ENCODE measurements at places on chromosomes 7 and 10.

- DNase-seq = no peak
Measured at GRCh38 chr10:16242859-16243613, 193.8 kb upstream of the PTER start.

- DNase-seq = no peak
Measured at GRCh38 chr10:57624066-57624465, 643.6 kb downstream of the IPMK start.

GRCh38 chr7:30879139-30880124 lies 32.2 kb upstream of the AQP1 start:
- no peak for DNase-seq

- no peak for DNase-seq
Measured at GRCh38 chr10:127802531-127803095, 65.6 kb downstream of the FOXI2 start.

- no peak for DNase-seq
Measured at GRCh38 chr7:133754708-133755107, 372.4 kb upstream of the LRGUK start.

DNA sequence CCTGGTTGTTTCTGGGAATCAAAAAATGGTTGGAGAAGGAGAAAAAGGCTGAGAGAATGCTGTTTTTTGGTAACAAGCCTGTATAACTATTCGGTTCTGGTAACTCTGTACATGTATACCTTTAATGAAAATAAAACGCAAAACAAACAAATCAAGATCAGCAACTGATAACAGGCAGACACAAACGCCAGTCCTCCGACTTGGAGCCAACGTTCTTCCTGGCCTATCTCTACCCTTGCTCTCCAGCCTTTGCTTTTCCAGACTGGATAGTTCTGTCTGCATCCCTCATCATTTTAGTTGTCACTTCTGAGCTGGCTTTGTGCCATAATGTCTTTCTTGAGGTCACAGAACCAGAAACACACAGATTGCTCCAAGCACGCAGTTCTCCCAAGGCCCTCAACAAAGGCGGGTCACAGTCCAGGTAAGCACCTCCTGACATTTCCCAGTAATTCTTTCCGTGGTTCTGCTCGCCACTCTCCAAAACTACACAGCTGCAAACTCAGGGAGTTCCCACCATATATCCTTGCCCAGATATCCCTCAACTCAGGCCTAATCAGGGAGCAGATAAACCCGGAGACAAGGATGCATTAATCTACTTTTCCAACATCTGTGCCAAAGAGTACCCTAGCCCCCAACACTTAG lies 20.2 kb downstream of the HIP1 start:
- DNase-seq = no peak

- DNase-seq = peak; percentile 70
Measured at GRCh38 chr10:132446661-132447445, 49.9 kb downstream of the PWWP2B start.

- DNase-seq = no peak
Measured at GRCh38 chr7:87188930-87189329, 30.6 kb downstream of the TMEM243 start.

- DNase-seq = no peak
Measured at GRCh38 chr7:148799893-148800555, 84.1 kb downstream of the EZH2 start.

- DNase-seq = no peak
Measured at GRCh38 chr10:102815790-102816549, 21.2 kb downstream of the CYP17A1 start.

DNA sequence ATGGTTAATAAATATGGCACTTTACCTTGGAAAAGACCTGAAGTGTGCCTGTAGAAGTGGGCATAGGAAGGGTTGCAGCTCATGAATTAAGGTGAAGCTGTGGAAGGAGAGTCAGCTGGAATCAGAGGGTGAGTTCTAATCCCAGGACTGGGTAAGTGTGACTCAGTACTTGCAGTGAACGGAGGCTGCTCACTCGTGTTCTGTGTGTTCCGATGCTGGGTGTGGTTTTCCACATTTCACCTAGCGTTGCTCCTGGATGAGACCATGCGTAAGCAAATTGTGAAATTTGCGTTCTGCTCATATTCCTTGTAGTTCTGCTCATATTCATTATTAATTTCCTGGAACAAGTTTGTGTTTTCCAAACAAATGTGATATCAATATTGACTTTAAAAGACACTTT lies 22.4 kb upstream of the TMEM236 start:
- no peak for DNase-seq

- DNase-seq = no peak
Measured at GRCh38 chr7:128037081-128037480, 5.8 kb upstream of the LRRC4 start.

- no peak for DNase-seq
Measured at GRCh38 chr10:16843252-16843870, 26.1 kb upstream of the RSU1 start.

DNA sequence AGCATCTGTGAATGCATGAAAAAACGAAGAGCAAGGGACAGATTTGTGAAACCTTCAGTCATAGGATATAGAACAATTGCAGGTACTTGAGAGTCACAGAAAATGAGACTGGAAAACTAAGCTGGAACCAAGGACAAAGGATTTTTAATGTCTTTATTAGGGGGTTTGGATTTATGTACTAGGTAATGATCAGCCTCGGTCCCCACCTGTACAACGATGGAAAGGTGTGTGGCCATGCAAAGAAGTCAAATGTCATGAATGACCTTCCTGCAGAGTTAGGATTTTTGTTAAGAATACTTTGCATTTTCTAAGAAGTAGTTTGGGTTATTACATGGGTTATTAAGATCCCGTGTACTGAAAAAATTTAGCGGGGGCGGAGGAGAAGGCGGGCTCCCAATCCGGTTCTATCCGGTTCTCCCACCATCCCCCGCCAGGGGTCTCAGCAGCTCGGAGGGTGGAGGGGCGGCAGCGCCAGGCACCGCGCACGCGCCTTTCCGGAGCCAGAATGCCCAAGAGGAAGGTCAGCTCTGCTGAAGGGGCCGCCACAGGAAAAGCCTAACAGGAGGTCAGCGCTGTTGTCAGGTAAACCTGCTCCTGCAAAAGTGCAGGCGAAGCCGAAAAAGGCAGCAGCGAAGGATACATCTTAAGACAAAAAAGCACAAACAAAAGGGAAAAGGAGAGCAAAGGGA lies 327.5 kb upstream of the PLXDC2 start:
- DNase-seq = no peak

DNA sequence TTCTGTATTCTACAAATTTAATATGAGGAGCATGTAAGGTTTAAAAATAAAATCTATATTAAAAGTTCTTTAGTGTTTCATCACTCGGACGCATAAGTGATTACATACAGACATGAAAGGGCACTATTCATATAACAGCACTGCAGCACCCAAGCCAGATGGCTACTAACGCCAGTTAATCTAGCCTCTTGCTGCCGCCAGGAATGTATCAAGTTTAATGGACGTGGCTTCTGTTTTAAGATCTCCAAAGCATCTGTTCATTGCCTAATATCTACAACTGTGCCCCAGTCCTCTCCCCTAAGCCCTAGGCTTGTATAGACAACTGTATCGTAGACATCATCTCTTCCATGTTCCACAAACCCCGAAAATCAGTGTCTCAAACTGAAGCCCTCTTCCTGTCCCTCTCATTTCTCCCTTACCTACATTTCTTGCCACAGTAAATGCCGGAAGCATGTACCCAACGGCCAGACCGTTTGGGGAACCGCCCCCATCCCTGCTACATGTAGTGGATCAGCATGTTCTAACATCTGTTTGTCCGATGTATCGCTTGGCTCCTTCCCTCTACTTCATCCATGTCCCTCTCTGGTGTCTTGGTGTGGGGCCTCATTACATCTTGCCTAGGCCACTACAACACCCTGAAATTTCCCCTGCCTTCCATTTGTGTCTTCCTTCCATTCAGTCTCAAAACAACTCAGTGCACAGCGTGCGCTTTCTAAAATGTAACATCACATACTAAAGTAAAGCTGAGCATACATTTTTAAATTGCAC lies 147.5 kb upstream of the RSU1 start:
- no peak for DNase-seq

DNA sequence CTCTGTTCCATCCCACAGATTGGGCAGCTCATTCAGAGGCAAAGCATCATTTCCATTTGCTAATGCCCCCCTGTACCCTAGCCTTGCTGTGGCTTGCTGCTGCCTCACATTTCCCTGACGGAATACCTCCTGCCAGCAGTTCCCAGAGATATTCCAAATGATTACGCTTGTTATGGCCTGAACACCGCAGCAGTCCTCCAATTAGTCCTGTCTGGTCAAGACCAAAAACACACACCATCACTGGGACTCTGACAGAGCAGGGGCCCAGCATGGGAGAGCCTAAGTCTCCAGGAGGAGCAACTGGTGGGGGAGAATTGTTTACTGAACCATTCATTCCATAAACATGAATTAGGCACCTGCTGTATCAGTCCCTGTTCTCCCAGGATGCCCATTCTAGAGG lies 6.1 kb downstream of the OGDHL start:
- DNase-seq = no peak

- DNase-seq = no peak
Measured at GRCh38 chr7:20793694-20794394, 7.2 kb upstream of the SP8 start.

- DNase-seq = no peak
Measured at GRCh38 chr10:90274721-90275468, 573.5 kb downstream of the KIF20B start.

DNA sequence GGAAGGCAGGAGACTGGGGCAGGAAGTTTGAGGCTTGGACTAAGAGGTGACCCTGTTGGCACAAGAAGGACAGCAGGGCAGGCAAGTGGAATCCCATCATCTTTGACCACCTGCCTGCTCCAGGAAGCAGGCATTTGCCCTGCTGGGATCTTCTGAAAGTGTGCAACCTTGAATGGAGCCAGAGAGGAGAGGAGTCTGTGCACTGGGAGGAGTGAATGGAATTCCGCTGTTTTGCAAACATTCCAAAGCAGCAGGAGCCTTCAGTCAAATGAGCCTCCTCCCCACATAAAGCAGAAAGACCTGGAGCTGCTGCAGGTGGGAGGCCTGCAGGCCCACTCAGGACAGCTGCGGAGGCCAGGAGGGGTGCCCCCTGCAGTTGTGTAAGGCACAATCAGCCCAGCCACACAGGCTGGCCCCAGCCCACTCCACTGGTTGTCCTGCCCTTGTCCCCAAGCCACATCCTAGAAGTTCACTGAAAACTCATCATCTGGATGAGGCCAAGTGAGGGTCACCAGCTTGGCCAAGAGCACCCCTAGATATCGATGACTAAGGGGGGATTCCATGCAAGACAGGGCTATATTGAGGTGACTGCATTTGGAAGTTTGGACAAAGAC lies 249.5 kb downstream of the RPS24 start:
- no peak for DNase-seq
